Activated naive CD4-positive, alpha-beta T cell treated with anti-CD3 and anti-CD28 coated beads, Interleukin-2, amount 50 U/mL, for 16 hours (primary cell): ENCODE measurements at places on chromosomes 3 and 15.

GRCh38 chr3:2623436-2623835 lies 486.7 kb downstream of the IL5RA start:
- no peak for DNase-seq

DNA sequence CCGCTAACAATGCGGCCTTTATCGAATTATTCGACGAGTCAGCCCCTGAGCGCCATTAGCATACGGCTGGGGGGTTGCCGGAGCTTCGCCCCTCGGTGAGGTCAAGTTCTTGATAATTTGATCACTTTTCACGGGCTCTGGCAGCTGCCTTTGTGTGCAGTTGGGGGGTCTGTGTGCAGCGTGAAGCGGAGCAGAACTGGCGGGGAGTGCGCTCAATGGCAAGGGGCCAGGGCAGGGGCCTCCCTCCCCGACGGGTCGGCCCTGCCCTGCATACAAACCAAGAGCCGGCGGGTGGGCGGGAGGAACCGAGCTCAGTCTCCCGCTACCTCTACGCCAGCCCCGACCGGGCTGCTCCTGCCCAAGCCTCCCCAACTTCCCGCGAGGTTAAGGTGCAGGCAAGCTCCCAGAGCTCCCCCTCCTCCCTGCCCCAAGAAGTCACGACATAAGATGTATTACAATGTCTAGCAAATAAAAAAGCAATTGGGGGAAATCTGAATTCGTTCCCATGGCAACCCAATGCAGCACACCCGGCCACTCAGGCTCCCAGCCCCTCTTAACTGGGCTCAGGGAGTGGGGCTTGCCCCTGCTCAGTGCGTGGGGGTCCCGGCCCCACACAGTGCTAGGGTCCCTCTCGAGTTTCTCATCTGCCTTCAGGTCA lies 34.1 kb upstream of the POLG start:
- no peak for DNase-seq

GRCh38 chr3:182294256-182294655 lies 499.0 kb upstream of the ATP11B start:
- DNase-seq: no peak

GRCh38 chr3:181712226-181712552 lies 464 bp downstream of the SOX2 start:
- no peak for DNase-seq

- DNase-seq: no peak
Observed at GRCh38 chr15:69087366-69087976, 73.0 kb upstream of the GLCE start.

DNA sequence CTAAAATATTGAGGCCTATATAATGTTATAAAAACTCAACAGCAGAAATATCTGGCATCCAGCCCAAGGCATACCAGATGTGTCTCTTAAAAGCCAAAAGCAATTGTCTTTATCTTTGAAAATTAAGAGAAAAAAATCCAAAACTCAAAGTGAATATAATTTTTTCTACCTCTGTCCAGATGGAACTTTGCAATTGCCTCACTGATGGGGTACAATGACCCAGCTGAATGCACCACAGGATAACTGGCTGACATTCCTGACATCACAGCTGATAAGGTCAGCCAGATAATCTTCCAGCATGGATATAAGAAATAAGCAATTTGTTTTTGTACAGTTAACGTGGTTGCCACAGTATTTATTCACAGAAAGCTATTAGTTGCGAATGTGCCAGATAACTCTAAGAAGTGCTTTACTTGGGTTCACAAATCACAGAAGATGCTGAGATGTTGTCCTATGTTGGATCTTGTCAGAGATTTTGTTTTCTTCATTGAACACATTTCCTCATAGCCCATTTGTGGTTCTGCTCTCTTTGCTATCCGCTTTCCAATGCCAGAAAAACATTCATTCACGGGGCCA lies 566.9 kb upstream of the CCDC54 start:
- no peak for DNase-seq

GRCh38 chr3:42742688-42743087 lies 30.4 kb downstream of the CCDC13 start:
- DNase-seq: no peak

DNA sequence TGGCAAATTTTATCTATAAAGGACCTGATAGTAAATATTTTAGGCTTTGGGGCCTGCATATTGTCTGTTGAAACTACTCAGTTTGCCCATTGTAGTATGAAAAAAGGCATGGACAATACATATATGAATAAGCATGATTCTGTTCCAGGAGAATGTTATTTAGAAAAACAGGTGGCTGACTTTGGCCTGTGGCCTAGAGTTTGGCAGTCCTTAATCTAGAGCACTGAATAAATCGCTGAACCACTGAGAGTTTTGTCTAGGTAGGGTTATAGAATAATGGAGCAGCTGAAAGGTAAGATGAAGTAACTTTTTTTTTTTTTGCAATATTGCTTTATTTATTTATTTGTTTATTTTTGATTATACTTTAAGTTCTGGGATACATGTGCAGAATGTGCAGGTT lies 75.0 kb downstream of the LRRC49 start:
- no peak for DNase-seq

- DNase-seq: no peak
Observed at GRCh38 chr3:197355713-197356112, 57.3 kb upstream of the DLG1 start.

- no peak for DNase-seq
Observed at GRCh38 chr15:51263726-51264125, 74.7 kb downstream of the CYP19A1 start.

GRCh38 chr15:50828610-50829206 lies 63.2 kb upstream of the SPPL2A start:
- DNase-seq: no peak

DNA sequence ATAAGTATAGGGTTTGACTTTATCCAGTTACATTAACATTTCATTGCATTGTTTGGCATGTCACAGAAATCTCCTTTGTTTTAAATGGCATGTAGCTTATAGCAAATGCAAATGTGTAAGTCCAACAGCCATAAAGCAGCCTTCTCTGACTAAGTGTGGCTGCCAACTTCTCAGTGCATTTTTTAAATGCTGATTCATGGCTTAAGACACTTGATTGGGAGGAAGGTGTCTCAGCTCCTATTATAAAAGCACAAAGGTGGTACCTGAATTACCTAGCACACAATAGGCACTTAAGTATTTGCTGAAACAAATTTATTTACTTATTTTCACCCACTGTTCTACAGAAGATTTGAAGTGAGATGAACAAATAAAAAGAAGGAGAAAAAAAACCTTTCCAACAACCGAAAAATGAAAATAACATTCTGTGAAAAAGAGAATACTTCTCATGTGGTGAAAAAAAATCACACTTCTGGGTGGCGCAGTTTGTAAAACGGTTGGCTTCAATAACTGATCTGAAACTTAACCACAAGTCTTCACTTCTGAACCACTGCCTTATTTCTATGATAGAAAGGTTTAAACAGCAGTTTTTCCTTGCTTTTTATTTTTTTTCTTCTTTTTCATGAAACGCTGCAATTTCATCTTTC lies 105.5 kb upstream of the ICE2 start:
- DNase-seq: no peak

DNA sequence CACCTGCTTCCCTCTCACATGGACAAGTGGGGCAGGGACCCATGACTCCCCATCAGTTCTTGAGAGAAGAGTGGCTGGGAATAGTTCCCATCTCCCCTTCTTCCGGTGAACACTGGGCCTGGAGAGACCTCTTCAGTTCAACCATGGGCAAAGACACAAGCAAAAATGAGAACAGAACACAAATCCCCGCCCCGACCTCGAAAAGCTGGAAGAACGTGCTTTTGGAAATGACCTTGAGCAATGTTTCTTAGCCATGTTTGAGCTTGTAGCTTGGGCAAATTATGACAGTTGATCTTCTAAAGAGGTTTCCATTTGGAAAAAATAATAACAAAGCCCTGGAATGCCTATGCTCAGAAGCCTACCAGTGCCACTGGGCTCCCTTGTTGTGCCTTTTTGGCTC lies 59.0 kb downstream of the FAM174B start:
- DNase-seq: no peak
